ENCODE measurements at places on chromosomes 5 and 9.

DNA sequence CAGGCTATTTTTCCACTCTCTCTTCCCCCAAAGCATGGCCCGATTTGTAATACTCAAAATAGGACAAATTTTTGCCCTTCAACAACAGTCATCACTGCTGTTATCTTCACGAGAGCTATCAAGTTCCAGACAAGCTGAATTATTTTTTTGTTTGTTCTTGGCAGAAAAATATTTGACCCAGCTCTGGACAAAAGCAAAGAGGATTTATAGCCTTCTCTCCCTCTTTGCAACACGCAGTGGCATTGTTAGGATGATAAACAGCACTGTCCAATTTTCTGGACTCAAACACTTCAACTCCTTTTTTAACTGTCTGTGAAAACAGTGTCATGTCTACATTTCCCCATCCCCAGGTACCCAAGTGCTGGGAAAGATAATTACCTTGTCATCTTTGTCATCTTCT is 160.3 kb downstream of the SLF1 start:
- no peak for DNase-seq

DNA sequence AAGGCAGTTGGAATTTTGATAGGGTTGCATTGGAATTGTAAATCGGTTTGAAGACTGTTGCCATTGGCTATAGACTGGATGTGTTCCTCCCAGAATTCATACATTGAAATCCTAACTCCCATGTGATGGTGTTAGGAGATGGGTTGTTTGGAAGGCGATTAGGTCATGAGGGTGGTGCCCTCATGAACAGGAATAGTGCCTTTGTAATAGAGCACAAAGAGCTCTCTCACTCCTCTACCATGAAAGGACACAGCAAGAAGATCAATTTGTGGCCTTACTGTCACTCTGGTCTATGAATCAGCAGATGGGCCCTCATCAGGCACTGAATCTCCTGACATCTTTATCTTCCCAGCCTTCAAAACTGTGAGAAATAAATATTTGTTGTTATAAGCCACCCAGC is 133.2 kb downstream of the PARP8 start:
- DNase-seq = no peak

DNA sequence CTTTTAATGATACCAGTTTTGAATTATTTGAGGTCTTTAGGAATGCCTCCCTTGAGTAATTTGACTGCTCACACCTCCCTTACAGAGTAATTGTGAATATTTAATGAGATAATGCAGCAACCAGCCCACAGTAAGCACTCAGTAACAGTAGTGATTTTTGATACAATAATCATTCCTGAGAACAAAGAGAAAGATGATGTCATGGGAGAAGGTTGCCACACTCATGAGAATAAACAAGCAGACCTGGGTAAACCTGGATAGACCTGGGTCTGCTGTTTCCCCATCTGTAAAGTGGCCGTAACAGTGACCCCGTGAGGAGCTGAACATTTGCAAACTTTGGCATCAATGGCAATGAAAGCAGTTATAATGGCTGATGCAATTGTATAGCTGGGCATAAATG is 4.2 kb downstream of the C1QTNF2 start:
- no peak for DNase-seq

DNA sequence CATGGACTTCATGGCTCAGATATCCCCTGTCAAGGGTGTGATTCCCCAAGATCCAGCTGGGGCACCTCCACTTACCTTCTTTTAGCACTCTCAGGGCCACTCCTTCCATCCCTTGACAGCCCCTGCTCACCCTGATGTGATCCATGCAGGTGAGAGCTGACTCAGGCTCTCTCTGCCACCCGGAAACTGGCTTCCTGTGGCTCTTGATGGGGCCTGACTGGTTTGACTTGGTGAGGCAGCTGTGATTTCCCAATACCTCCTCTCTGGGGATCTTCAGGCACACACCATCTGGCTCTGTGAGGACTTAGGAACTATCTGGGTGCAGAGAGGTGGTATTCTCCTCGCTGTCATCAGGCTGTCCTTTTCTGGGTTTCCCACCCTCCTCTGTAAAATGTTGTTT is 7.9 kb upstream of the FAT2 start:
- DNase-seq = no peak

- no peak for DNase-seq
Observed at GRCh38 chr5:78889369-78890140, 95.6 kb downstream of the ARSB start.

DNA sequence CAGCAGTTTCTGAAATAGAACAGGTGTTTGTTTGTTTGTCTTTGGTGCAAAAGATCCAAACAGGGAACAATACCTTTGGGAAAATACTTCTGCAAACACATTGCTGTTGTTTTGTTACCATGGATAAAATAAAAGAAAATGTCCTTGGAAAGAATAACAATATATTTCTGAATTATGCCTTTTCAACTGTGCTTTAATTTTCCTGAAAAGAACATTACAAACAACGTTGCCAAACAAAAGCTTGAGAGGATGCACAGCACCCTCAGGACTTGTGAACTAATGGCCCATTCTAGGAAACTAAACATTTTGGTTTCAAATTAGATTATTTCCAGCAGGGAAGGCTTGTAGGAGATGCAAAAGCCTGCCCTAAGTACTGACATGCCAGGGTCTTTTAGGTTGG is 967.2 kb downstream of the TLE4 start:
- DNase-seq = no peak

GRCh38 chr5:40734986-40735385 is 20.8 kb downstream of the TTC33 start:
- DNase-seq = no peak

DNA sequence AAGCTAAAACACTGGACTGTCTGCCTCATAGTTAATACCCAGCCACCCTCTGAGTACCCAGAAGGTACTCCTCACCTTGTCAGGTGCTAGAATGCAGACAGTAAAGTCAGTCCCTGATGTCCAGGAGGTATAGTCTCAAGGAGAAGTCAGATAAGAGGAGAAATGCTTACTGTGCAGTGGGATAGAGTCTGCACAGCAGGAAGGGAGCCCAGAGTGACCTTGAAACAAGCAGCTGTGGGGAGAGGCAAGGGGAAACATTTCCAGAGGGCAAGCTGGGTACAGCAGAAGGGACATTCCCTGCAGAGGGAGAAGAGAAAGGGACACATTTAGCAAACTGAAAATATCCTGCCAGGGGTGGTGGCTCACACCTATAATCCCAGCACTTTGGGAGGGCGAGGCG is 122.7 kb downstream of the GCNT1 start:
- no peak for DNase-seq

DNA sequence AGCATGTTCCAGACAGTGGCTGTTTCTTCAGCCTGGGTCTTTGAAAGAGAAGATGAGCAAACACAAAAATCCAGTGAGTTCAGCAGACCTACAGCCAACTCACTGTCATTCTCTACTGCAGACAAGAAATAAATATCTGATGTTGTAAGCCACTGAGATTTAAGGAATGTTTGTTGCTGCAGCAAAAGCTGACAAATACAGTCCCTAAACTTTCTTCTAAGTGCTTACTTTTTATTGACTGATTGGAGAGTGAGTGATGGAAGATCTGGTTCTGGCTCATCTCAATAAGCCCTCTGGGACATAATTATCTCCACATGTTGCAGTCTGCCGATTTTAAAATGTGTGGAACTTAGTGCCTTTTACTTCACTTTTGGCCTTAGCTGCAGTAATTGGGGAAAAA is 69.9 kb upstream of the LMNB1 start:
- no peak for DNase-seq

DNA sequence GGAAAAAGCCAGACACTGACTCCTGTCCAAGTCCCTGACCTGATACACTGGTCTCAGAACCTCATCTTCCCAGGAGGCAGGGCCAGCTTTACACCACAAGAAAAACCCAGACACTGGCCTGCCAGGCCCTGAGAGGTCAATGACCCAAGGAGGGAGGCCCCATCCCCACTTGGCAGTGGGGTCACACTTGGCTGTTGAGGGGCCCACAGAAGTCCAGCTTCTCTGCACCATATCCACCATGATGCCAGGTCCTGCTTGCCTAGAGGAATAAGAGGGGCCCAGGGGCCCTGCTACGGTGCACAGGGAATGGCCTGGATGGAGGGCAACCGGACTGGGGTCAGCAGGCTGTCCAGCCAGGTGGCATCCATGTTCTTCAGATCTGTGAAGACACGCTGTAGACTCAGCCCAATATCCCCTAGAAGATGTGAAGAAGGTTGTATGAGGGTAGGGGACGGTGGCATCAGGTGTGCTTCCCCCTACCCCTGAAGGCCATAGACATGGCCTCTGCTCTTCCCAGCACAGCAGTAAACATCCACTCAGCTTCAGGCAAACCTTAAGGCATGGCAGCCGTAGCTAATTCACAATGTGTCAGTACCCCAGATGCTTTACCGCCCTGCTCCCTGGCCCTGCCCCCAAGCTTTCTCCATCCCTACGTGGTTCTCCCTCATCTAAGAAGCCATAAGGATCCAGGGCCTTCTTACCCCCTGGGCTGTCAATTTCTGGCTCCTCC is 6.7 kb downstream of the IRF1 start:
- DNase-seq = no peak

- no peak for DNase-seq
Observed at GRCh38 chr5:133727636-133728035, 115.3 kb upstream of the FSTL4 start.

- DNase-seq = no peak
Observed at GRCh38 chr5:59130431-59130830, 547.6 kb downstream of the RAB3C start.

DNA sequence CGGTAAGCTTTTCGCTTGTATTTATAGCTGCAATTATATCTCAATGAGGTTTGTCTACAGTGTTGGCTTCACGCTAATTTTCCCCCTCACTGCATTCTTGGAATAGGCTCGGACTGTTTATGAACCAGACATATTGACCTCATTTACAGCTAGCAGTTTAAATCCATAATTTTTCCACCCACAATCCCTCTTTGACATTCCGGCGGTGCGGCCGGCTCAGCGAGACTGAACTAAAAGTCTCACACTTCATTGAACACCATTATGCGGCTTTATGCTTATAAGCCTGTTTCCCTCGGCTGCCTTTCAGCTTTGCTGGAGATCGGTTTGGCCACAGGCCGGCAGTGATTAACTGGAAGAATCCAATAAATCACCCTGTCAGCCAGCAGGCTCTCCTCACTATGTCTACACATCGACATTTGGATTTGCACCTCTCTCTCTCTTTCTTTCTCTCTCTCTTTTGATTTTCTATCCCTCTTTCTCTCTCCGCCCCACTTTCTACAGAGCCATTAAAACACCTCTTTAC is 315.0 kb upstream of the TLE4 start:
- no peak for DNase-seq

DNA sequence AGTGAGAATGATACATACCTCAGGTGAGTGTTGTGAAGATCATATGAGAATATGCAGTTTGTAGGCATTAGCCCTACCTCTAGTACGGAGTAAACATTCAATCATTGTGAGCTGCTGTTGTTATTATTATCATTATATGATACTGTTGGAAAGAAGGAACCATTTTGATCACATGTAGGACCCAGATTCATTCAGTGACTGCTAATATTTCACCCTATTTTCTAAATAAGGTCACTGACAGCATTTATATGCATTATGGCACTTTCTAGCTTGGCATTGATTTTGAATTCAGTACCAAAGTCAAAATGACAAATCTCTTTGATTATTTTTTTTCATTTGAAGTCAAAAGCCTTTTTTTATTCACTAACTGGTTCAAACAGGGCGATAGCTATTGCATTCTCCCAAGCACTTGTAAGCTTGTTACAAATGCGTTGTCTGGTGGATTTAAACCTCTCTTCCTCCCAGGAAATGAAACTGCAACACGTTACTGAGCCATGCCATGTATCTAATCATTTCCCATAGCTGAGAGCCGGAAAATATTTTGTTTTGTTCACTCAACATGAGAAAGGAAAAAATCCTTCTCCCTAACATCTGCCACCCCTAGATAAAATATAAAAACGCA is 320.8 kb upstream of the SGCD start:
- no peak for DNase-seq

- no peak for DNase-seq
Observed at GRCh38 chr9:81628897-81629296, 60.5 kb downstream of the TLE1 start.

DNA sequence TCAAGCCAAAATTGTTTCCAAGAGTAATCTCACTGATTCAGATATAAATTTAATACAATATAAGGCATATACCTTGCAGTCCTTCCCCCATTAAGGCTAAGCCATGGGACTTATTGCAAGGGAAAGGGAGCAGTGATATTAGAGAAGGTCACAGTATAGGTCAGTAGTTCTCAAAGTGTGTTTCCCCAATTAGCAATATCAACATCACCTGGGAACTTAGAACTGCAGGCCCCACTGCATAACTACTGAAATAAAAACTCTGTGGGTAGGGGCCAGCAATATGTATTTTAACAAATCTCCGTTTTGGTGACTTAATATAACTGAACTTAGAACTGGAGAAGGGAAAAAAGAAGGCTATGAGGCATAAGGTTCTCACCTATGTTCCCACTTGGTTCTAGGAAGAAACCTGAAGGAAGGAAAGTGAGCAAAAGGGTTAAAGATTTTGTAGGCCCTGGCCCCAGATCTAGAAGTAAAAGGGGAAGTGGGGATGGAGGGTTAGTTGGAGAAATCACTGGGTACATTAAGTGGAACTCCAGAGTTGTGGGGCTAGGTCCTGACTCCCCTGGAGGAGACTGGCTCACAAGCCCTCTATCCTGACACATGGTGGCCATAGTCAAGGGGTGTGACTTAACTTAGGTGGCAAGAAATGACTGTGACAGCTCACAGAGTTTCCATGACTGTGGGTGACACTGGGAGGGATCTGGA is 40.7 kb downstream of the WDR36 start:
- no peak for DNase-seq

- no peak for DNase-seq
Observed at GRCh38 chr5:66717455-66718373, 121.5 kb downstream of the MAST4 start.

- DNase-seq = no peak
Observed at GRCh38 chr9:124652203-124652602, 118.9 kb downstream of the NR6A1 start.

DNA sequence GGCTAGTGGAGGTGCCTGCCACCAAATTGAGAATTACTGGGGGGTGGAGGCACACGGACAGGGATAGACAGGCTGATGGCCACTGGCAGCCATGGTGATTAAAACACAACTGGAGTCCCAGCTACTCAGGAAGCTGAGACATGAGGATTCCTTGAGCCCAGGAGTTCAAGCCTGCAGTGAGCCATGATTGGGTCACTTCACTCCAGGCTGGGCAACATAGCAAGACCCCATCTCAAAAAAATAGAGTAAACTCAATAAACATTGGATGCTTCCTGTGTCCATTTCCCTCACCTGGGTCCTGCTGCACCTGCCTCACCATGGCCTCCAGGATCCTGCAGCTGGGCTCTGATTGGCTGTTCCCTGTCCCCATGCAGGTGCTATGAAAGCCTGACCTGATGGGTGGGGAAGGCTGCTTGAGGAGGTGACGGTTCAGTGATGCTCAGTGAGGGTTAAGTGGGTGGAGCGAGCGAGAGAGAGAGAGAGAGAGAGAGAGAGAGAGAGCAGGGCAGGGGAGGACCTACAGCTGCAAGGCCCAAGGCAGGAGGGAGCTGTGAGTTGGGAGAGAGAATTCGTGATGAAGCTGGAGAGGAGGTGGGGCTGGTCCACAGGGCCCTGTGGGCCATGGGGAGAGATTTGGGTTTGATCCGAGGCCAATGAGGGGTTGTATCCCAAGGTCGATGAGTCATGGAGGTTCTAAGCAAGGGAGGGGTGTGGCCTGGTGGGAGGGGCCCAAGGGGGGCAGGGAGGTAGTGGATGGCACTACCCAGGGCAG is 36.7 kb upstream of the FUBP3 start:
- no peak for DNase-seq

- peak; percentile 60 for DNase-seq
Observed at GRCh38 chr9:136847826-136848392, 1.3 kb upstream of the PHPT1 start.

GRCh38 chr5:34487956-34488355 is 168.2 kb upstream of the RAI14 start:
- DNase-seq = no peak

GRCh38 chr9:100989731-100990130 is 38.8 kb upstream of the PLPPR1 start:
- no peak for DNase-seq

All from activated T-helper 9 cell treated with anti-CD3 and anti-CD28 coated beads, Interleukin-2, amount 50 U/mL, for 16 hours (primary cell).